ENCODE measurements at places on chromosomes 7 and 10. TPM values are rescaled to one million over a fixed set of nuclear protein-coding genes. Genes with fewer than 3 reads are reported as not detected.

Gene FAM237B
- not detected for total RNA-seq

Gene FGFR2
- 80.7 TPM for total RNA-seq

GRCh38 chr10:125494651-125495239 is 188.2 kb downstream of the TEX36 start:
- no peak for DNase-seq
- H3K36me3 ChIP-seq: no peaks in the 10 kb centered on the region
- H3K27ac ChIP-seq: no peak overlapping the region
- no peaks in the 10 kb centered on the region for H3K27me3 ChIP-seq
- no peak overlapping the region for H3K4me3 ChIP-seq
- H3K4me1 ChIP-seq: peaks cover 8% of the 10 kb centered on the region

GRCh38 chr10:85602306-85602705 is 764.3 kb downstream of the GRID1 start:
- DNase-seq: no peak
- H3K4me1 ChIP-seq: peaks cover 5% of the 10 kb centered on the region
- peaks cover 7% of the 10 kb centered on the region for H3K36me3 ChIP-seq
- H3K4me3 ChIP-seq: no peak overlapping the region

Measured in spinal cord (tissue), 10 donors.